ENCODE measurements at places on chromosomes 7 and 10.

GRCh38 chr10:122122493-122122892 lies 133.5 kb downstream of the TACC2 start:
- DNase-seq: no peak

DNA sequence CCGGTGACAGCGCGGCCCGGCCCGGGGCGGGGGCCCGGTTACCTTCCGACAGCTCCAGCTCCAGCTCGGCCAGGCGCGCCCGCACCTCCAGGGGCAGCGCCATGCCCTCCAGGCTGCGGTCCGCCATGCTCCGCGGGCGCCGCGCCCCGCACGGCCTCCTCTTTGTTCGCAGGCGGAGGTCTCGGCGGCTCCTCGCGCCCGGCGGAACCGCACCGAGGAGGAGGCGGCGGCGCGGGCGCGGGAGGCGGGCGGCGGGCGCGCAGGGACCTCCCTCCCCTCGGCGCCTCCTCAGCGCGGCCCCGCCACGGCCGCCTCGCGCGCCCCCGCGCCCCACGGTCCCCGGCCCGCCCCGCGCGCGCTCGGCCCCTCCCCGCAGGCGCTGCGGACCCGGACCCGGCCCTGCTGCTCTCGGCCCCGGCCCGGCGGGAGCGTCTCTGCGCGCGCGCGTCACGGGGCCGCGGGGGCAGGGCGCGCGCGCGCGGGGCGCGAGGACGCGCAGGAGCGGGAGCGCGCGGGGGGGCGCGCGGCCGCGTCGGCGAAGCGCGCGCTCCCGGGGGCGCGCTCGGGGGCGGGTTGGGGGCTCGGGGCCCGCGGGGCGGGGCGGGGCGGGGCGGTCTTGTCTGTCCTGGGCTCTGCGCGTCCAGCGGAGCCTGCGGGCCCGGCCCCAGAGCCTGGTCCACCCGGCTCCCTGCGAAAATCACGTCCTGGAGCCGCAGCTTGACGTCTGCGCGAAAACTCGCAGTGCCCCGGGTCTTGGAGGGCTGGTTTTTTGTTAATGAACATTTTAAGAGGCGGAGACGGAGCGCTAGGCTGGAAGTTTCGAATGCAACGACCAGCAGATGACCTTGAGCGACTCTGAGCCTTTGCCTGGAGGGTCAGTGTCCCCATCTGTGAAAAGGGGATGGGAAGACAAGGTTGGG lies at the start of gene DIP2C:
Gene DIP2C (minus strand): TSS at position 217 of the 920 bp plus-strand sequence. CDS start 90 bp downstream, at position 127.
- DNase-seq: peak; percentile 45

DNA sequence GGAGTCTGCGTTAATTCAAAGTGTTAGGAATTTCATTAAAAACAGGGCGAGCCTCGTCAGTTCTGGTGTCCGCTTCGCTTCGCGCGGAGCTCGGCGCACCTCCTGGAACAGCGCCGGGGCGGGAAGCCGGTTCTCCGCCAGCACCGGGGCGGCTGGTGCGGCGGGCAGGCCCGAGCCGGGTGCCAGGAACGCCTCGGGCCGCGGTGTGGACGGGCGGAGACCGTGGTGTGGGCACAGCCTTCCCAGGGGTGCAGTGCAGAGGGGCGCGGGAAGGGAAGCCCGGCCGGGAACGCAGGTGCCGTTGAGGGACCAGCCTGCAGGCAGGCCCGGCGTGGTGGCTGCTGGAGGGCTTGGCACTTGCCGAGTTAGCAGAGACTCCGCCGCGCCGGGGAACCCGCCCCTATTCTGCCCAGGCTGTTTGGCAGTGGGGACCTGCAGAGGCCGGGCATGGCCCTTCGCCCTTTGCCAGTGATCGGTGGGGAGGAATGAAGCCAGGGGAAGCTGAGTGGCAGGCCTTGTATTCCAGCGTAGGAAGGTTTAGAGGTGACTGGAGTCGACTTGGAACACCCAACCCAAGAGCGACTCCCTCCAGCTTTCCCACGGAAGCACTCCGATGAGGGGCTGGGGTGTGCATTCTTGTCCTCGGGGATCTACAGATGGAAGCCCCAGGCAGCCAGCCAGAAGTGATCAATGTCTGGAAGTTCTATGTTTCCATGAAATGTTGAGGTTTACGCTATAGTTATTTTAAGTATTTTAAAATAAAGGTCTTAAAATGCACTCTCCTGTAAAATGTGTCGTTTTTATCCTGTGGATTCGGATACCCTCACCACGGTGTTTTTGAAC lies 945 bp upstream of the RHEB start:
- no peak for DNase-seq

GRCh38 chr7:6640246-6640721 lies 3.2 kb downstream of the ZNF316 start:
- no peak for DNase-seq

DNA sequence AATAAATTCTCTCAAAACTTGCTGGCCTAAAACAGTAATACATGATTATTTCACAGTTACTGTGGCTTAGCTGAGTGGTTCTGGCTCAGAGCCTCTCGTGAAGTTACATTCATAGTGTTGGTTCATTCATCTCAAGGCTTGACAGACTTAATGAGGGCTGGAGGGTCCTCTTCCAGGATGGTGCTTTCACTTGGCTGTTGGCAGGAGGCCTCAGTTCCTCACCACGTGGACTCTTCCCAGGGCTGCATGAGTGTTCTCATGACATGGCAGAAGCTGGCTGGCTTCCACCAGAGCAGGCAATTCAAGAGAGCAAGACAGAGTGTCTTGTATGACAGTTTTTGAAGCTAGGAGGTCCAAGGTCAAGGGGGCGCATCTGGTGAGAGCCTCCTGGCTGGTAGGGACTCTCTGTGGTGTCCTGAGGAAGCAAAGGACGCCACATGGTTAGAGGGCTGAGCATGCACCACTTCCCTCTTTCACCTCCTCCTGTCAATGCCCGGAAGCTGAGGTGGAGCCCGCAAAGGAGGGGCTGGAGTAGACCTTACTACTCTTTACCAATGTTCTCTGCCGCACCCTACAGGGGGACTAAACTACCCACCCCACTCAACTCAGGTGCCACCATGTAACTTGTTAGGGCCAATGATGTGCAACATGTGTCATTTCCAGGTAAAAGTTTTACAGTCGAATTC lies 58.2 kb upstream of the YAE1 start:
- DNase-seq: no peak

DNA sequence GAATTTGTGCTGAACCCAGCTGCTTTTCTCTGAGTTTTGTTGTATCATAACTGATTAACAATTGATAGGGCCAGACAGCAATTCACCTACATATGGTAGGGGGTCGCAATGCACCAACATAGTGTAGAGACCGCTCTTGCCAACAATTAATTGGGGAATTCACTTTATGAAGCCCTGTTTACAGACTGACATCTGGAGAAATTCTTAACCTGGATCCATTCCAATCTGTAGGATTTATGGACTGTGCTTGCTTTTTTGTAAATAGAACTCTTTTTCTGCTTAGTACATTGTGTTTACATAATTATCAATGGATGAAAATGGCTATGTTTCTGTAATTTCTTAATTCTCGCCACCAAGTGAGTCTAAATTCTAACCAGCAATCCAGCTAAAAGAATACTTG lies 311.7 kb upstream of the BMPER start:
- DNase-seq: no peak

DNA sequence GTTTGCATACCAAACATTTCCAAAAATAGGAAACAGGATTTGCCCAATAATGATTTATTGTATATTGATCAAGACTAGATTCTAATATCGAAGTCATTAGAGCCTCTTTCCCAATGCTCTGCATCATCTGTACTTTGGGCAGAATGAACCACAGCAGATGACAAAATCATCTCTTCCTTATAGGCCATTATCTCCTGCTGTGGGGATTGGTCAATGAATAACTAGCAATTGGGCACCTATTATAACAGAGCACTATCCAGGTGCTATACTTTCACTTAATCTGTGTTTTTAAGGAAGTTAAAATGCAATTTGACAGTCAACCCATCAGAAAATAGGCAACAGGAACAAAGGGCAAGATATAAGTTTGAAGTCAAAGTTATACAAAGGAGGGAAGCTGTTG lies 290.3 kb downstream of the AHR start:
- no peak for DNase-seq

DNA sequence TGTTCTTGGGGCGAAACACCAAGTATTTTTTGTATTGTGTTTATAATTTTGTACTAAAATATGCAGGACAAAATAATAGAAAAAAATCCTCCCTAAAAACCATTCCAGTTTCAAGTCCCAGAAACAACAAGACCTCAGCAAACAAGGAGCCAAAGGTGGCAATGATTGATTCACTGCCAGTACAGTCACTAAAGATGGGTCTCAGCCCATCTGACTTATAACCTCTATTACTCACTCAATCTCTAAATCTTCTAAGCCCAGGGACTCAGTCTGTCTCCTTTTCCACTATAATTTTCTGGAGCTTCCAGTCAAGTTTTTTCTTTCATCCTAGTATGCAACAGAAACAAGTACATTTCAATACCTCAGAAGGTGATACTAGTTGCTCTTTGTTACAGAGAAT lies 33.3 kb downstream of the SNX13 start:
- DNase-seq: no peak

GRCh38 chr10:76285012-76285411 lies 853.6 kb downstream of the LRMDA start:
- no peak for DNase-seq

DNA sequence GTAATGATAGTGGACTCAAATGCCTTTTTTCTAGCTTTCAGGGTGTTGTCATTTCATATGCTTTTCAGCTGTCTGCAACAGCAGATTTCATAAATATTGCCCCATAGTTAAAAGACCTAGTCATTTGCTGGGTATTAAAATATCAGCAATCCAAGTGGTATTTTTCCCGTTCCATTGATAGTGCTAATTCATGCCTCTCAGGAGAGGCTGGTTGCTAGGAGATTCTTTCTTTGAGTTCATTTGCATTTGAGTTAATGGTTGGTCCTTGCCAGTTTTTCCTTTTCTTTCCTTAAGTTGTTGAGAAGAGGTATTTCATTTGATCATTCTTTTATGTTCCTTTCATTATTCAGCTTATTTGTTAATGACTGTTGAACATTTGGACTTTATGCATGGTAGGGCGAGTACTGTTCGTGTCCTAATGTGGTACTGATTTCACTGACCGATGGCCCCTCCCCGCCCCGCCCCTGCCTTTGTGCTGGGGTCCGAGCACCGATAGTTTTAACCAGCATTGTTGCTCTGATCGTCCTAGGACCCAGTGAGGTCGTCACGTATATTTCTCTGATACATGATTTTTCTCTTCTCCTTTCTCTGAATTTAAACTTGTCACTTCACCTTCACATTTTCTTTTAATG lies 128.6 kb downstream of the CCNY start:
- no peak for DNase-seq

DNA sequence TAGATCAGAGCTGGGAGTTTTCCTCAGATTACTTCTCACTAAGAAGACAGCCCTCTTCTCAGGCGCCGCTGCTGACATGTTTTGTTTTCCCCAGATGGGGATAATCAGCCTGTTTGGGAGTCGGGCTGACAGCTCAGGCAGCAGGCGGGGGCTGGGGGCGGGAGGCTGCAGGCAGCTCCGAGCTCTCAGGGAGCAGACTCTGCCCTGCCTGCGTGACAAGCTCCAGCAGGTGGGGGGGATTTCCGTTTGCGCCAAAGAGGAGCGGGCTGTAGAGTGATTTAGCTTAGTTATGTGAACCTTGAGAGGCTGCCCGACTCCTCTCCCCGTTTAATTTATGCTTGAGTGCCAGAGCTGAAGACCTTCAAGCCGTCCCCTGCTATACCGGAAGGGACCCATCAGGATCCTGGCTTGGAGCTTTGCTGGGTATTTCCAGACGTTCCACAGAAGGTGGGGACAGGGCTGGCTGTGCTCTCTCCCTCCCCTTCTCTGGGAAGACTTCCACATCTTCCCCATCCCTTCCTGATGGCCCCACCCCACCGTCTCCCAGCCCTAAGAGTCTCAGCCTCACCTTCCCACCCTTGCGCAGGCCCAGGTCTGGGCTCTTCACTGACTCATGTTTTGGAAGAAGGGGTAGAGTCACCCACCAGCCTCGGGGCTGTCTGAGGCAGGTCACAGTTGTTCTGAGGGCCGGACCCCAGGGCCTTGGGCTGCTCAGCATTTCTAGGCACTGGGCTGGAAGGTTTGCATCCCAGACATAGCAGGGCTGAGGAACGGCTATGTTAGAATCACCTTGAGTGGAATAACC lies 24.7 kb upstream of the ADCYAP1R1 start:
- DNase-seq: peak; percentile 78

GRCh38 chr10:118800920-118801319 lies 46.1 kb upstream of the CACUL1 start:
- no peak for DNase-seq

DNA sequence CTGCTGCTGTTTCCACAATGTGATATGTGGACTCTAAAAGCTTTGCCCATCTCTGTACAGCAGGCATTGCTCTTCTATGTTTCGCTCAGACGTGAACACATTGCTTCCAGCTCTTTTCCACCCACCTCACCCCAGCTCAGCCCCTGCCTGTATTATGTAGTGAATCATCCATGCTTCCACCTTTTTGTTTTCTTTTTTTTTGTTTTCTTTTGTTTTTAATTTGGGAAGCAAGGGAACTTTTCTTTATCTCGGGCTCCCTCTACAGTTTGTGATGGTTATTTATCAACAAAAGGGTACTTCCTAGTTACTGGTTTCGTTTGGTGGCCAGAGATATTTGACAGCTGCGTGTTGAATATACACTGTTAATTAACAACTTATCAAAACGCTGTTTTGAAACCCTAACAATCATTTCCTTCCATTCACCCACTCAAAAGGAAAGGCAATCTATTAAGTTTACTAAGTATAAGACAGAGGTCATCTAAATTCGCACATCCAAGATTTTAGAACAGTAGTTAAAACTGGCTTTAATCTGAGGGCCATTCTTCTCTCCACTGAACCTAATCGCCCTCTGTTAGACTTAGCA lies 127.9 kb upstream of the STK17A start:
- DNase-seq: no peak

- DNase-seq: no peak
These were observed 336.6 kb downstream of the HPSE2 start for GRCh38 chr10:98899018-98899417.

DNA sequence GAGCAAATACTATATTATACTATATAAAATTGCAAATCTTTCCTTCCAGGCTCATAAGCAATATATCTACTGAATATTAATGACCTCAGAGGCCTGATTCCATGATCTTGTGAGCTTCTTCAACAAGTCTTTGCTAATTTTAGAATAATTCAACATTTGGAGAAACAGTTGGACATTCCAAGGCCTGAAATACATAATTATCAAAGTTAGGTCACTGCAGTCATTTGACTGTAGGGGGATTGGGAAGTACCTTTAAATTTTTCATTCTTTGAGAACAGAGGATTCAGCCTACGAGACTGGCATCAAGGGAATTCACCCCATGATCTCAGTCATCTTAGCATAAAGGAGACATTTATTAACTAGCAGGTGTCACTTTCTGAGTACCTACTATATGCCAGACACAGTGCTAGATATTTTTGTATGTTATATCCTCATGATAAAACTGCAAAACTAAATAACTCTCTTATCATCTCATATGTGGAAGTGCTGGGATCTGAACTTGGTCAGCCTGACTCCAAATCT lies 85.4 kb downstream of the DOCK4 start:
- DNase-seq: no peak

DNA sequence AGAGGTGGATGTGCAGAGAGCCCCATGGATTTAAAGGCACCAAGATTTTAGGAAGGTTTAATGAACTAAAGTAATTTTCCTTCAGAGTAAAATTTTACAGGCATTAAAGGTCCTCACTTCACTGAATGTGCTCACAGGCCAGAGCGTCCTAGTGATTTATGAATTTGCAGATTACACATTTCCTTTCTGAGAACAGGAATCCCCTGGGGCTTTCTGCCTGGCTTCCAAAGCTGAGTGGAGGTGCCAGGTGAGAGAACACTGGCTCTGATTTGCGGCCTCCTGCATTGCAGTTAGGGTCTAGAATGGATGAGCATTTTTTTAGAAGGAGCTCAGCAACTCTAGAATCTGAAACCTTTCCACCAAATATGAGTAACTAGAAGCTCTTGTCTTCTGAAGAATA lies 194.3 kb downstream of the SORCS3 start:
- no peak for DNase-seq

GRCh38 chr7:94901981-94902380 lies 5.4 kb upstream of the PPP1R9A start:
- no peak for DNase-seq
